Neural crest cell (in vitro differentiated cells): ENCODE measurements at places on chromosomes 4 and X.

GRCh38 chrX:46620505-46620904 is 46.9 kb downstream of the CHST7 start:
- peaks cover 7% of the 10 kb centered on the region for H3K36me3 ChIP-seq
- no peak overlapping the region for H3K27ac ChIP-seq
- no peak for DNase-seq
- H3K4me3 ChIP-seq, result no peak overlapping the region
- H3K27me3 ChIP-seq, result no peaks in the 10 kb centered on the region

- no peak for DNase-seq
- no peak overlapping the region for H3K4me3 ChIP-seq
- no peak overlapping the region for H3K27ac ChIP-seq
- H3K4me1 ChIP-seq, result peaks cover 9% of the 10 kb centered on the region
Measured at GRCh38 chr4:168507178-168507815, 10.4 kb downstream of the PALLD start.

DNA sequence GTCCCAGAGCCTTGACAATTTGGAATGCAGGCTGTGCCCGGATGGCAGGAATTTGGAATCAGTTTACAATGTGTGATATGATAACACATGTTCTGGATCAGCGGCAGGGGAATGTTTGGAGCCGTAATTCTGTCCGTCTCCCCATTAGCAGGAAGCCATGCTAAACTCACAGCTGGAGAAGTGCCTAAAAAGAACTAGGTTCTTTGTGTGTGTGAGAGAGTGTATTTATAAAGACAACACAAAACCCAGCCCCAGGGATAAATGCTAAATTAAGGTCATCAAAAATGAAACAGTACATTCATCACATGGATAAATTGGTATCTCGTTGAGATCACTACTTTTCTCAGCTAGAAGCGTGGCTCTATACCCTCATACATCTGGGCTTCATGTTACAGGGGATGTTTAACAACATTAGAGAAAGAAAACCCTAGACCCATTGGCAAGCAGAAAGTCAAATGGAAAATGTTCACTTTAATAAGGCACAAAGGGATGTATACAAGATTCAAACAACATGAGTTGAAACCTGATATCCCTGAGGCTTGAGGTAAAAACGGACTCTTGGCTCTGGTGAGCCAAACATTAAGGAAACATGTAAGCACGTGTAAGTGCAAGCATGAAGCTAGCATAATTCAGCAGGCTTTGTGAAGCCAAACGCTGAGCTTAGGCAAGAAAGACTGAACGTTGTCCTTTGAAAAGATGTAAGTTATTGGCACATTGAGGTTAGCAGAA is 18.0 kb upstream of the TMEM131L start:
- no peaks in the 10 kb centered on the region for H3K27me3 ChIP-seq
- H3K4me1 ChIP-seq, result peaks cover 35% of the 10 kb centered on the region
- no peak for DNase-seq
- no peaks in the 10 kb centered on the region for H3K36me3 ChIP-seq
- no peak overlapping the region for H3K27ac ChIP-seq

- no peak overlapping the region for H3K27ac ChIP-seq
- peaks cover 3% of the 10 kb centered on the region for H3K4me1 ChIP-seq
- no peaks in the 10 kb centered on the region for H3K36me3 ChIP-seq
- H3K4me3 ChIP-seq, result no peak overlapping the region
Measured at GRCh38 chr4:147846318-147847155, 114.6 kb downstream of the ARHGAP10 start.

- H3K4me3 ChIP-seq, result no peak overlapping the region
- no peaks in the 10 kb centered on the region for H3K4me1 ChIP-seq
- no peak for DNase-seq
- no peaks in the 10 kb centered on the region for H3K27me3 ChIP-seq
- H3K36me3 ChIP-seq, result no peaks in the 10 kb centered on the region
- H3K27ac ChIP-seq, result no peak overlapping the region
Measured at GRCh38 chr4:11929080-11929479, 500.4 kb upstream of the HS3ST1 start.

GRCh38 chr4:74105656-74106280 is 6.8 kb upstream of the CXCL2 start:
- DNase-seq, result no peak
- H3K4me3 ChIP-seq, result no peak overlapping the region
- H3K27ac ChIP-seq, result no peak overlapping the region
- peaks cover 13% of the 10 kb centered on the region for H3K4me1 ChIP-seq
- H3K36me3 ChIP-seq, result no peaks in the 10 kb centered on the region

DNA sequence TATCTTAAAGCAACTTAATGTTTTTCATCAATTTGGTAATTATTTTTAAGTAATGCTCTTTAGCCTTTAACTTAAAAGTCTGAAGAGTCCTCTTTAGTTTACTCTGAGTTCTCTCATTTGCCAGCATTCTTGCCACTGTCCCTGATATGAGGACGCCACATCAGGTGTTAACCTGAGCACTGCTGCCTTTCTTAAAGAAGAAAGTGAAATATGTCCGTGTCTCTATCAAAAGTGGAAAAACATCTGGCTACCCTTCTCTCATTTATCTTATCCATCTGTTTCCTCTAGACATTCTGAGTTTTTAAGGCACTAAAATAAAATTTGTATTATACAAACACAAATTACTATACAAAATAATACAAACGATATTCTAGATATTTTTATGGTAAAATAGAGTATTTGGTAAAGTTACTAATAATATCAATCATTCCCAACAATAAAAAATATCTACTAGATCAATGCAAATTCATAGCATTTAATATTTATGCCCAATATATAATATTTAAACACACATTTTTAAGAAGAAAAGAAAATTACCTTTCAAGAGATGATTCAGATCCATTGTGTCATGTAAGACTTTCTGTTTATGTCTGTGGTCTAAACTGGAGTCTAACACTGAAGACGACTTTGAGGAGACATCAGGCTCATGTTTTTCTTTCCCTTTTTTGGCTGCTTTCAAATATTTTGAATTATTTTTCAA is 14.0 kb downstream of the CFAP97 start:
- DNase-seq, result no peak
- no peaks in the 10 kb centered on the region for H3K4me1 ChIP-seq
- H3K36me3 ChIP-seq, result peaks cover 7% of the 10 kb centered on the region
- no peaks in the 10 kb centered on the region for H3K27me3 ChIP-seq
- H3K4me3 ChIP-seq, result no peak overlapping the region
- H3K27ac ChIP-seq, result no peak overlapping the region

GRCh38 chr4:112156112-112156511 is 10.9 kb downstream of the FAM241A start:
- peaks cover 3% of the 10 kb centered on the region for H3K36me3 ChIP-seq
- no peak overlapping the region for H3K4me3 ChIP-seq
- no peak for DNase-seq
- H3K27me3 ChIP-seq, result peaks cover 39% of the 10 kb centered on the region
- no peak overlapping the region for H3K27ac ChIP-seq

- peaks cover 2% of the 10 kb centered on the region for H3K27me3 ChIP-seq
- DNase-seq, result no peak
- no peak overlapping the region for H3K27ac ChIP-seq
Measured at GRCh38 chr4:6235901-6236640, 33.6 kb upstream of the WFS1 start.

GRCh38 chr4:163564221-163564720 is 69.8 kb downstream of the TMA16 start:
- H3K36me3 ChIP-seq, result no peaks in the 10 kb centered on the region
- H3K4me3 ChIP-seq, result no peak overlapping the region
- H3K27me3 ChIP-seq, result no peaks in the 10 kb centered on the region
- DNase-seq, result no peak
- peaks cover 30% of the 10 kb centered on the region for H3K4me1 ChIP-seq

DNA sequence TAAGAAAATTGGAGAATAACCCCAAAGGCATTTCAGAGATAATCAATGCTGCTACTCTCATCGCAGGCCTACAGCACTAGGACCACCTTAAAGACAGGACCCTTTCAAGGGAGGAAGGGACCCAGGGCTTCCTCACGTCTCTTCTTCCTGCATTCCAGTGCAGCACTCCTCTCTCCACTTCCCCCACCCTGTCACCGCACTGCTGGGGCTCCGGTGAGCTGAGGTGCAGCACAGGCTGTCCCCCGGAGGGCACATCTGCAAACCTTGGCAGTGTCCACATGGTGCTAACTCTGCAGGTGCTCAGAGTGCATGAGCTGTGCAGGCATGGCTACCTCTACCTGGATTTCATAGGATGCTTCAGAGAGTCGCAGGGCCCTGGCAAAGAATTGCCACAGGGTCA is 305.6 kb downstream of the DCHS2 start:
- no peak overlapping the region for H3K4me3 ChIP-seq
- no peaks in the 10 kb centered on the region for H3K36me3 ChIP-seq
- no peaks in the 10 kb centered on the region for H3K4me1 ChIP-seq
- H3K27ac ChIP-seq, result no peak overlapping the region

DNA sequence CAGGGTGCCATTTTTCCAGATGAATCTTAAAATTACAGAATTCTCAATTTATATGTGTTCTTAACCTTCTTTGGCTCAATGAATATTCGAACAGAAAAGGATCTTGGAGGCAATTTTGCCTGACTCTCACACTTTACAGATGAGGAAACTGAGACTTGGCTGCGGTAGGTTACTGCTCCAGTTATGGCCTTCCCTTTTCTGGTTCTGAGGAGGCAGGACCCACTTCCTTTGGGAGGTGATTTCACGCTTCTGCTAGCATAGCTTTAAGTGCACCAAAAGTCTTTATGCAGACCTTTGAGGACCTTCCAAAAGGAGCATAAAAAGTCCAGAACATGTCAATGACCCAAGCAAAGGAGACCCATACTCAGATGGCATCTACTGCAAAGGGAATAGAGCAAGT is 44.7 kb upstream of the KLF3 start:
- no peak overlapping the region for H3K27ac ChIP-seq
- H3K4me1 ChIP-seq, result peaks cover 9% of the 10 kb centered on the region
- no peak for DNase-seq
- H3K36me3 ChIP-seq, result no peaks in the 10 kb centered on the region
- no peaks in the 10 kb centered on the region for H3K27me3 ChIP-seq
- H3K4me3 ChIP-seq, result no peak overlapping the region

GRCh38 chrX:34656467-34656841 is 631 bp downstream of the TMEM47 start:
- peaks cover 17% of the 10 kb centered on the region for H3K27me3 ChIP-seq
- H3K4me1 ChIP-seq, result peaks cover 46% of the 10 kb centered on the region

- DNase-seq, result no peak
- H3K4me1 ChIP-seq, result peaks cover 10% of the 10 kb centered on the region
- H3K27me3 ChIP-seq, result no peaks in the 10 kb centered on the region
- no peak overlapping the region for H3K27ac ChIP-seq
- H3K36me3 ChIP-seq, result peaks cover 25% of the 10 kb centered on the region
Measured at GRCh38 chrX:16733013-16733412, 13.6 kb downstream of the SYAP1 start.

GRCh38 chr4:38939165-38939564 is 71.6 kb downstream of the FAM114A1 start:
- H3K4me1 ChIP-seq, result no peaks in the 10 kb centered on the region
- H3K4me3 ChIP-seq, result no peak overlapping the region
- H3K27me3 ChIP-seq, result no peaks in the 10 kb centered on the region
- H3K27ac ChIP-seq, result no peak overlapping the region
- no peak for DNase-seq
- peaks cover 7% of the 10 kb centered on the region for H3K36me3 ChIP-seq

DNA sequence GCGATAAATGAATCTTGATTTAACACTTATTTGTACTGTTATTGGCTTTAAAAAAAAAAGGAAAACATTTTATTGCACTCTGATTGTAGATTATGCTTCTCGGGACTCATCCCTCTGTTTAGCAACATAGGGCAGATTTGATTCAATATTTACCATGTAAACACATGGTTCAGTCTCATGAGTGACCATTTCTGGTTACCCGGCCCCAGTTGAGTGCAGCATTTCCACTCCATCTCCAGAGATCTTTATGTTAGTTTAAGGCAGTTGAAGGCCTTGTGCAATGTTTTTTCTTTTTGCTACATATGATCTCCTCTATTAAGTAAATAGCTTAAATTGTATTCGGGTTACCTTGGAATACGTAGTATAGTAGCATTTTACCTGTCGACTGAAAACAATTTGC is 143.3 kb upstream of the RPS6KA3 start:
- H3K27ac ChIP-seq, result no peak overlapping the region
- H3K4me3 ChIP-seq, result no peak overlapping the region
- no peak for DNase-seq

- H3K36me3 ChIP-seq, result no peaks in the 10 kb centered on the region
- no peaks in the 10 kb centered on the region for H3K4me1 ChIP-seq
- no peak overlapping the region for H3K27ac ChIP-seq
- no peaks in the 10 kb centered on the region for H3K27me3 ChIP-seq
Measured at GRCh38 chr4:171774642-171775190, 38.5 kb upstream of the GALNTL6 start.

- H3K27me3 ChIP-seq, result no peaks in the 10 kb centered on the region
- no peak for DNase-seq
- peaks cover 7% of the 10 kb centered on the region for H3K36me3 ChIP-seq
- H3K4me3 ChIP-seq, result no peak overlapping the region
Measured at GRCh38 chr4:17494258-17495190, 17.4 kb downstream of the QDPR start.

DNA sequence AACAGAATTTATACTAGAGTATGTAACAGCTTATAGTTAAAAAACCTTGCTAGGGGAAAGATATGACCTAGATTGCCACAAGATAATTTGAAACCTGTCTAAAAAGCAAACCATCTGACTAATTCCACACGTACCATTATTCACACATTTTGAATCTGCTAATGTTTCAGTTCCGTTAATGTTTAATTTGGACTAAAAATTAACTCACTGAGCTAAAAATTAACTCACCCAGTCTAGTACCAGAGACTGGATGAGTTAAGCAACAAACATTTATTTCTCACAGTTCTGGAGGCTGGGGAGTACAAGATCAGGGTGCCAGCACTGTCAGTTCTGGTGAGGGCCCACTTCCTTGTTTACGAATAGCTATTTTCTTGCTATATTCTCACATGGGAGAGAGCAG is 231.5 kb upstream of the DIAPH2 start:
- no peaks in the 10 kb centered on the region for H3K36me3 ChIP-seq
- no peaks in the 10 kb centered on the region for H3K4me1 ChIP-seq

DNA sequence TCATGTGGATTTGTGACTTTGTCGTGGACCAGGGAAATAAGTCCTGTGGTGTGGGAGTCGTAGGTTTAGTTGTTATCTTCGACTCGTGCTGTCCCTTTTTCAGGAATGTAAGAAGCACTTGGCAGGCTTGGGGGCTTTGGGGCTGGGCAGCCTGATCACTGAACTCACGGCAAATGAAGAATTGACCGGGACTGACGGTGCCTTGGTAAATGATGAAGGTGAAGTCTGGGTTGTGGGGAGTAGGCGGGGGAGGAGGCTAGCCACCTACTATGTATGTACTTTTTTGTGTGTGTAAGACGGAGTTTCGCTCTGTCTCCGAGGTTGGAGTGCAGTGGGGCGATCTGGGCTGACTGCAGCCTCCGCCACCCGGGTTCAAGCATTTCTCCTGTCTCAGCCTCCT is 1.2 kb downstream of the TAF1 start:
- no peaks in the 10 kb centered on the region for H3K27me3 ChIP-seq
- H3K27ac ChIP-seq, result peak overlapping the region; percentile 98
- DNase-seq, result no peak
- H3K4me1 ChIP-seq, result peaks cover 30% of the 10 kb centered on the region

DNA sequence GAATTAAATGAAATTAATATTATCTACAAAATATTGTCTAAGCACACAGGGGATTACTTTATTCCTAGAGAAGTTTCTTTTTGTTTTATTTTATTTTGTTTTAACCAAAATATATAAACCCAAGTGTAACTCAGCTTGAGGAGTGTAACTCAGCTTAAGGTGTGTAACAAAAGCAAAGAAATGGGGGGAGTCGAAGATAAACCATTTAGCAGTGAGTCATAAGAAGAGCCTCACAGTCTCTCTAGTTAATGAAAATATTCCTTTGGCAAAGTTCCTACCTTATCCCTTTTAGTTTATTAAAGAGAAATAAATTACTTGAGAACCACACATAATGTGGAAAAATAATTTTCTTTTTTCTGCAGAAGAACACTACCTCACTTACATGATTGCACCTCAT is 261.8 kb downstream of the KCTD8 start:
- no peaks in the 10 kb centered on the region for H3K4me1 ChIP-seq
- H3K4me3 ChIP-seq, result no peak overlapping the region

- no peaks in the 10 kb centered on the region for H3K4me1 ChIP-seq
- no peak for DNase-seq
- H3K27ac ChIP-seq, result no peak overlapping the region
Measured at GRCh38 chr4:866761-867390, 40.9 kb upstream of the CPLX1 start.
